Right kidney (tissue), 9 donors: ENCODE measurements at places on chromosomes 3 and 15.

GRCh38 chr3:57556459-57557084 lies 498 bp downstream of the PDE12 start:
- no peak for DNase-seq

DNA sequence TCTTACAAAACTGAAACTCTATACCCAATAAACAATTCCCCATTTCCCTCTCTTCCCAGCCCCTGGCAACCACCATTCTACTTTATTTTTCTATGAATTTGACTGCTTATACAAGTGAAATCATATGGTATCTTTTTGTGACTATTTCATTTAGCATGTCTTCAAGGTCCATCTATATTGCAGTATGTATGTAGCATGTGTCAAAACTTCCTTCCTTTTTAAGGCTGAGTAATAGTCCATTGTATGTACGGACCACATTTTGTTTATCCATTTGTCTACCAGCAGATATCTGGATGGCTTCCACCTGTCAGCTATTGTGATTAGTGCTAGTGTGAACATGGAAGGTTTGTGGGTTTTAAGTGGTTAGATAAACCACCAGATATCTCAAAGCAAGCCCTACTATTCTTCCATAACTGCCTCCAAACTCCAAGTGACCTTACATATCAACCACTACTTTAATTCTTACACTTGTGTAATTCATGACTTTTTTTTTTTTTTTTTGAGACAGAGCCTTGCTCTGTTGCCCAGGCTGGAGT lies 134.7 kb downstream of the TMCC1 start:
- no peak for DNase-seq

GRCh38 chr3:14957925-14958324 lies 10.5 kb downstream of the NR2C2 start:
- no peak for DNase-seq

GRCh38 chr3:178568155-178568731 lies 32.0 kb downstream of the KCNMB2 start:
- DNase-seq = no peak

GRCh38 chr3:51962854-51963530 lies 4.3 kb downstream of the PCBP4 start:
- DNase-seq = no peak

DNA sequence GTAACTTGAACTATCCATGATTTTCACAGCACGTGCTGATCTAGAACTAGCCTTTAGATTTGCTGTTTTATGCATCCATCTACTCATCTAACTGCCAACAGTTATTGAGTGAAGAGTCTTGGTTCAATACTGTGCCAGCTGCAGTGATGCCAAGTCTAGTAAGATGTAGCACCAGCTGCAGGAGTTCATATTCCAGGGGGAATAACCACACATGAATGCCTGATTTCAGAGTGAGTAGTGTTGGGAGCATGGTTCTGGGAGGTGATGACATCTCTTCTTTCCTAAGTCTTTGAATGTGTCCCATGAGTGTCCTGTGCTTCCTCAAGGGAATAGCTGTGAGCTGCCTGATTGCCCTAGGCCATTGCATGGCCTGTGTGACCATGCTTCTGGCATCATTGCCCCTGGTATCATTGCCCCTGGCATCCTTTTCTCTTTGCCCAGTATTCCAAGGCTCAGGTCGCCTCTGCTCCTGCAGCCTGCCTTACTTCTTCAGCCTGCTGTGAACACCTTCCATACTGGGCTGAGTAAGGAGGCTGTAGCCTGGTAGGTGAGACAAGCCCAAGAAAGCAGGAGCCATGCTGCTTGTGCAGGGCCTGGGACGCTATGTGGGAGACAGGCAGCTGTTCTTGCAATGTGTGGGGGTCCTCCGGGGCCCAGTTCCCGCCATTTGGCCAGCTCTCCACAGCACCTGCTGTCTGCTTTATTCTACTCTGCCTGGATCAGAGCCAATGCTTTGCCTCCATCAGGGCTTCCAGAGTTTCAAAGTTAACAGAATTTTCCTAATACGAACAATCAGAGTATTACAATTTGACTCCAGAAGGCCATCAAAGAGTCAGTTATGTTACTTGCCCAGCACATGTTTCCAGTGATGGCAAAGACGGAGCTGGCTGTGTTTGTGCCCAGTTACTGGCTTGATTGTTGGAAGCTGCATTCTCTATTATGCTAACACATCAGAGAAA lies 73.2 kb downstream of the CLSTN2 start:
- no peak for DNase-seq

- DNase-seq = no peak
Measured at GRCh38 chr15:84599906-84600305, 903 bp upstream of the ZSCAN2 start.

DNA sequence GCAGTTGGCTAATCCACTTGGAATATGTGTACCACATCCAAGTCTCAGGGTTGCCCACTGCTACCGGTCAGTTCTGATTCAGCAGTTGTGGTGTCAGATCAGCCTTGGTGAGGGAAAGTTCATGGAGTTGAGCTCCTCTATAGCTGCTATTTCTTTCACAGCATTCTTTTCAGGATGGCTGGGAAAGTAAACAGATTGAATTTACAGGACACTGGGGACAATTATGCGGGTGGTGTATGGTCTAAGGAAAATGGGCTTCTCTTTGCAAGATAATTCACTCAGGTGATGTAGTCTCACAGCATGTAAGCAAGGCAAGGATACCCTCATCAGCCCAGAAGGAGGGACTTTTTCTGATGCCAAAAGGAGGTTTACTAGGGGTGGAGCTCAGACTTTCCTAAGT lies 249.9 kb downstream of the DOCK3 start:
- no peak for DNase-seq

DNA sequence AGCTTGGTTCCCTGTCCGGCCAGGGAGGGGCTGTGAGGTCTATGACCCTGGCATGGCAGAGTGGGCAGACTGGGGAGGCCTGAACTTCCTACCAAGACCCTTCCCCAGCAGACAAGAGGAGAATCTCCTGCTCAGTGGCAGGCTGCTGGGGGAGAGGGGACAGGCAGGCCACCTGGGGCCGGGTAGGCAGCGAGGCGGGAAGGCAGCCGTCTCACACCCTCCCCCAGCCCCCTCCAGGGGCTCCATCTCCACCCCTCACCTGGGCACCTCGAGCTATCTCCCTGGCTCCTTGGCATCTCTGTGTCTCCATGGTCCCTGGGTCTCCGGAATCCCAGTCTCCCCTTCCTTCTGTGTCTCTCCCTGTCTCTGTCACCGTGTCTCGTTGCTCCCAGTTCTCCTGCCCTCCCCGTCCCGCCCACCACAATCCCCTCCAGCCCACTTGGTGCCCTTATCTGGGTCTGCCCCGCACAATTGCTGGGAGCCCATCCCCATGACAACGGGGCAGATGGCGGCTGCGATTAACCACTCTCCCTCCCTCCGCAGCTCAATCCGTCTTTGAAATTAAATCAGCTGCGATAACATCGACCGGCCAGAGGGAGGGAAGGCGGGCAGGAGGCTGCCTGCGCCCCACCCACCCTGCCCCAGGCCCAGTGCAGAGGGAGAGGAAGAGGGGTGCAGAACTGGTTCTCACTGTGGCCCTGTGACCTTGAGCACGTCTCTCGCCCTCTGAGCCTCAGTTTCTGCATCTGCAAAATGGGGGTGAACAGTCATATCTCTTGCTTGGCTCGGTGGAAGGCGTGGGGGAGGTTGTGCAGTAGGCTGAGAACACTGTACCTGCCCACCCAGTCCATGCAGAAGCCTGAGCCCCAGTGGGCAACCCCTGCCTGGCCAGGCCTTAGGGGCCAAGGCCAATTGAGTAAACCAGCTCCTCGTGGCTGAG lies 9.6 kb downstream of the DNAJB8 start:
- DNase-seq = no peak

- DNase-seq = no peak
Measured at GRCh38 chr15:52464478-52464877, 64.2 kb downstream of the MYO5A start.

DNA sequence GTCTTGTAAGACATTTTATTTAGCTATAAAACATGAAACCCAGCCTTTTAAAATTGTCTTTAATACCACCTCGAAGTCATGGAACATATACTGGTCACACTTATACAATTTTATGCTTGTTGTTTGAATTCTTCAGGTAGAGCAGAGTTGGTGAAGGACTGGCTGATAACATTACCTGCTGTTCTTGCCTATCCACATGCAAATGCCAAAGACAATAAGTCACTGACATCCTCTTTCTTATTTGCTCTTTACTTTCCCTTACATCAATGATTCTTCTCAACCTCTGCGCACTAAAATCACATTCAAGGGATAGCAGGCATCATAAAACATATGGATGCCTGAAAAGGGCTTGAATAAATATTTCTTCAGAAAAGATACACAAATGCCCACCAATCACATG lies 392.5 kb upstream of the ATP11B start:
- DNase-seq = no peak

DNA sequence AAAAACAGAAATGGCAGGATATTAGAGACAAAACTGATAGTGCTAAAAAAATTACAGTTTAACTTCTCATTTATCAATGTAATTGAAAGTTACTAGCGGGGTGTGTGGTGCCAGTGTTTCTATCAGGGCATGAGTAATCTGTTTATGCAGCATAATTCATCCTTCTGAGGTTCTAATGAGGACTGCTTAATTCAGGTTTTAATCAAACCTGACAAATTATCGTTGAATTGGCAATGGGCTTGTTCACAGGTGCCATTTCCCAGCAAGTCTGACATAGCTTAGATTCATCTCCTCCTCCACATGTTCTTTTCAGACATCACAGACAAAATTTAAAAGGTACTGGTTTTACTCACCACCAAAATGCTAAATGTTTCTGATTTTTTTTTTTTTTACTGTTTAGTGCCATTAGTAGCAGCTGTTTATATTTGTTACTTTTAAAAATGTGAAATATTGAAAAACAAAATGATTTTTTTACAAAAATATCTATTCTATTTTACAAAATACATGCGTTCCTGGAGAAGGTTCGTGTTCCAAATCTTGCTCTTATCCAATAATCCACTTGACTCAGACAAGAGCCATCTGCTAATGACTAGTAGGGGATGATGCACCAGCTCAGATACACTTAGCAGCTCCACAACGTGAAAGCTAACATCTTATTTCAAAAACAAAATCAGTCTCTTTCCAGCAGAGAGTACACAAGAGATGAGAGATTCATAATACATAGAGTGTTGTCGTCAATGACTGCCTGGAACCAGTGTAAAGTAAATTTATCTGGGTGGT lies 447.7 kb upstream of the DPPA4 start:
- no peak for DNase-seq

- no peak for DNase-seq
Measured at GRCh38 chr15:34802371-34802770, 7.0 kb upstream of the ACTC1 start.

DNA sequence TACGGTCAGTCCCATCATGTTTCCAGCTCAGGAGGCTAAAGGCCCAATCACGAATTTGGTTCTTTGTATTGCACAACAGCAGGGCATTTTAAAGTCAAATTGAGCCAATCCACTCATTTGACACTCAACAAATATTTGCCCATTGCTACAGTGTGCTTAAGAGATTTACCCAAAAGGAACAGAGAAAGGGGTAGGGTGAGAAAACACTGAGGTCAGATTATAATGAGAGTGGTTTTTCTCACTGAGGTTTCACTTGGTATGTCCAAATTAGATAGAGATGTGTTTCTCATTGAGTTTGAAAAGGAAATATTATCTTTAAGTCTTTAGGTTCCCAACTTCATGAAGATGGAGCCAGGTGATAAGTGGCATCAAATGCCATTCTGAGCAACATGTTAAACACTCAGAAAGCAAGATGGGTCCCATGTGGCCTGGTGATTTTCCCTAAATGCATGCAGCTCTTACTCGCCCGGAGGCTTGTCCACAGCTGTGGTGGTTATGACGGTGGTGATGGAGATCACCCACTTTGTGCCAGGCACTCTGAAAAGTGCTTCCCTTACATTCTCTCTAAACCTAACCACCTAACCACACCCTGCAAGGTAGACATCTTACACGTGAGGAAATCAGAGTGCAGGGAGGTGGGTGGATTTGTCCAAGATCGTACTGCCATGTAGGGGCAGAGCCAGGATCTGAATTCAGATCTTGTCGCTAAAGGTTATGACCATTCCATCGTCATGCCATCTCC lies 31.2 kb upstream of the USP3 start:
- DNase-seq = no peak

- DNase-seq = no peak
Measured at GRCh38 chr3:180332608-180333007, 269.4 kb upstream of the TTC14 start.

GRCh38 chr3:109772520-109772919 lies 435.2 kb upstream of the DPPA4 start:
- DNase-seq = no peak

DNA sequence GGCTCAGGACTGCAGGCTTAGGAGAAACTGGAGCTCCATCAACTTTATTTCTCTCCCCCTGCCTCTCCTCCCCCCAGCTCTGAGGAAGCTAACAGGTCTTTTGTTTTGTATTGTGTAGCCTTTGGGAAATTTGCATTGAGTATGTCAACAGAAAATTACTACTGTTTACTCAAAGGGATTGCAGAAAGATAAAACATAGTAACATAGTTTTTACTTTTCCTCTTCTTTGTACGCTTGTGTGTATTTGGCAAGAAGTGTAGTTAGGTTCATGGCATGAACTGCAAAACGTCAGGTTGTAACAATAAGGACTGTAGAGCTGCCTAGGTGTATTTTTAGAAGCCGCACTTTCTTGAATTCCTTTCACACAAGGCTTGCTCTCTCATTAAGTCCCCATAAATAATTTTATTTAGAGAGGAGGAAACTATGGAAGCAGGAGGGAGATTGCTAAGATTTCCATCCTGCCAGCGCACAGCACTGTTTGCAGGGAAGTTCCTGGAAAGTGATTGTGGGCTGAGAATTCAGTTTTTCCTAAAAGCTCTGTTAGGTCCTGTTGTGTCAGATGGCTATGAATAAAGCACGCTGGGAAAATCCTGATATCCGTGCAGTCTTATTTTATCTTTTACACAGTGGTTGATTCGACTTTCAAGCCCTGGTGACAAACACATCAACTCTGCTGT lies 21.1 kb upstream of the SATB1 start:
- peak; percentile 38 for DNase-seq

DNA sequence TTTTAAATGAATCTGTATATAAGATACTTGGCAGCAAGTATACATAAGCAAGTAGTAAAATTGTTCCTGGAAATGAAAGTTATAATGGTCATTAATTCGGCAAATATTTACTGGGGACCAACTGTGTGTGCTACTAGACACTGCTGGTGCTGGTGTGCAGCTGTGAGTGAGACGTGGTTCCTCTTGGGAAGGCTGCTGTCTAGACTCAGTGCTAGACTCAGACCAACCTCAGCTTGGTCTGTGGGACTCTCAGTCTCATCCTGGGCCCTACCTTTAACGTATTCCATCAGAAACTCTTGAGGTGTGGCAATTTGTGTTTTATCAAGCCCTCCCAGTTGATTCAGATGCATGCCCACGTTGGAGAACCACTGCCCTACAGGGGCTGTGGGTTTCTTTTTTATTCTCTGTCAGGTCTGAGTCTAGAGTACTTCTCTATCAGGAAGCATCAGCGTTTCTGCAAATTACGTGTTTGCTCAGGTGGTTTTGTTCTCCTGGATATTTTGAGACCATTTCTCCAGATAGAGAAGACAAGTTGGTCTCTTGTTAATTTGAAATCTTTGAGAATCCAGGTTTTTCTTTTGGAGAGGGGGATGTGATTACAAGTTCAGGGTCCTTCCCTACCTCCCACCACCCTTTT lies 6.8 kb downstream of the TLNRD1 start:
- DNase-seq = no peak
